ENCODE measurements at places on chromosomes 1 and 21.
A peak's percentile ranks its signal among the peaks of the same experiment; 100 is the strongest.

GRCh38 chr1:71223641-71224340 is 143.0 kb upstream of the ZRANB2 start:
- no peak for DNase-seq

GRCh38 chr1:220880726-220881506 is 1.7 kb downstream of the HLX start:
- DNase-seq, result peak; percentile 70

DNA sequence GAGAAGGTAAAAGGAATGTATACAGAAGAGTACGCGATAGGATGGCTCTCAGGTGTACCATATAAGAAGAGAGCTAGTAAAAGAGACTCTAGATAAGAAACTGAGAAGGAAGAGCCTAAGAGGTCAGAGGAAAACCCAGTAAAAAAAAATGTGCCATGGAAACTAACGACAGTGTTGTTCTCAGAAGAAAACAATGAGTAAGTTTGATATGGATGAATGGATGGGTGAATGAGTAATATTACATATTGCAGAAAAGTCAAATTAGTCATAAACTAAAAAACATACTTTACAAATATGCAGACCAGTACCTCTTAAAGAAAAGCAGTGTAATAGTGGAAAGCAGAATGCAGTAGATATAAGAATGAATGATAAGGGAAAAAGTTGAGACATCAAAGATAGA is 316.2 kb downstream of the HMCN1 start:
- no peak for DNase-seq

DNA sequence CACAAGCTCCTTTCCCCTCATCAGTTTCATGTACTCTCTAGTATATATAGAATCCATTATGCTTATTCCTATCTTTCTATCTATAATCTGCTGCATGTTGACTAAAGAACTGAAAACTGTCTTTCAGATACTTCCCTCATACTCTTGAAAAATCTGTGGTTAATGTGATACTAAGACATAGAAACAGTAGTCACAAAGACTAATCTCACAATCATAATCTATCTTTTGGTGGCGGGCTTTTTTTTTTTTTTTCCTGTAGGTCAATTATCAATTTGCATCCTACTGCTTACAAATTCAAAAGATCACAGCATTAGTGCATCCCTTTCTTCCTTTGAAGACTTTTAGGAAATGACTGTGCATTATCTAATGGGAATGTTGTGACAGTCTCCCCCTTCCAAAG is 4.7 kb downstream of the UBR4 start:
- DNase-seq, result no peak

DNA sequence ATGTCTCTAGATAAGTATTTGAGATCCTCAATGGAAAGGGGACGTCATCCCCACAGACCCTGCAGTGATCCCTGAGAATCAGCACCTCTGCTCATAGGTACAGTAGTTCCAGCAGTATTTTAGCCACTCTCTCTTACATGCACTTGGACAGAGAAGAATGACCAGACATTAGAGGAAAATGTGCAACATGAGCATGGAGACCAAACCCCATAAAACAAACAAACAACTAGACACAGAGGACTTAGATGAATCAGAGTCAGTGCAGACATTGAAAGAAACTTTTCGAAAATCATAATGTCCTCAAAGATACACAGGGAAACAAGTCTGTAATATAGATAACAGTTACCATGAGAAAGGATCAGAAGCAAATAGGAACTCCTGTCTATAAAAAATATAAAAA is 108.2 kb downstream of the LYPLAL1 start:
- DNase-seq, result no peak

Measured in left ventricle myocardium inferior (tissue), 1 donor.